ENCODE measurements at places on chromosomes 6 and 20. TPM values are rescaled to one million over a fixed set of nuclear protein-coding genes. Genes with fewer than 3 reads are reported as not detected.

DNA sequence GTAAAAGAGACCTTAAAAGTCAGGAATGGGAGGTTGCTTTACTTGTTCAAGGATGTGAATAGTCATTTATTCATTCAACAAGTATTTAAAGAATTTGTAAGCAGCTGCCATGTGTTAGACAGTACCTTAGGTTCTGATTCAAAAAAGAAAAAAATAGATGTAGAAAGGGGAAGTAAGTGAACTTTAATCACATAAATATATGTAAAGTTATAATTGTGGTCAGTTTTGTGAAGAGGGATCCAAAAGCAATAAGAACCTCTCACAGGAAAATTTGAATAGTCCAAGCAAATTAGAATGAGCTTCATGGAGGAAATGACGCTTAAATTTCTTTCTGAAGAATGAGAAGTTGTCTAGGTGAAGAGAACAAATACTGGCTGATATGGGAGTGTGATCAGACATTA, 596.1 kb upstream of the CITED2 start:
- peak; percentile 41 for DNase-seq

GRCh38 chr6:81241126-81242041, 511.1 kb downstream of the TENT5A start:
- peak; percentile 49 for DNase-seq

The BMP6 gene
- under 0.01 TPM for total RNA-seq

The DYNLT2 gene
- total RNA-seq: 1.0 TPM

DNA sequence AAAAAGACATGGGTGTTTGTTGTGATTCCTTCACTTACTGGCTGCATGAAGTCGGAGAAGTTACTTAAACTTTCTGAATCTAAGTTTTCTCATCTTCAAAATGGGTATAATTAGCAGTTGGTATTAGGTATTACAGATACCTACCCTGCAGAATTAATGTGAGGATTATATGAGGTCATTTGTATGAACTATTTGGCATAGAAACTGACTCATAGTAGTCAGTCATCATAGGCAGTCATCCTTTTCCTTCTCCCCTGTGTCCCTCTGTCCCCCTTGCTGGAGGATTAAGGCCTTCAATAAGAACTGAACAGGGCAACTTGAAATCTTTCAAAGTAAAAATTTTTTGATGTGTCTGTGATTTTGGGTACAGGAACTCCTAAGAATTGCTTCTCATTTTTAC, 26.3 kb downstream of the RALGAPB start:
- DNase-seq: no peak

All from fibroblast of lung (primary cell).